ENCODE measurements at places on chromosomes 4 and X.
A peak's percentile ranks its signal among the peaks of the same experiment; 100 is the strongest.

GRCh38 chr4:40976343-40976742 lies 226.6 kb downstream of the NSUN7 start:
- peak; percentile 87 for ATAC-seq

- ATAC-seq: peak; percentile 86
Observed at GRCh38 chr4:38078590-38079421, 118.6 kb downstream of the PTTG2 start.

DNA sequence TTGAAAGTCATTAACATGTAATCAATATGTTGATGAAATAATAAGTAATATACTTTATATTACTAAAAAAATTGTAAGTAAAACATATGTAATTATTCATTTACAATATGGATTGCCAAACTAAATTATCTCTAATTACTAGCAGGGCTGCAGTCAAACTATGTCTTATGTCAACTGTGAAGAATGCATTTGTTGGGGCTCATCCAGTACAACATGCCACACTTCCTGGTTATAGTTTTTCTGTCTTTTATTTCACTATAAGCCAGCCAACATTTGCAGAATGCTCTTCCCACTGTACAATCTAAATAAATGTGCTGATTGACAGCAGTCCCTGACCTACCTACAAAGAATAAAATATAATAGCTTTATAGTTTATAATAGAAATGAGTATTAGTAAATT lies 975.4 kb upstream of the NDST4 start:
- ATAC-seq: no peak

GRCh38 chr4:1602655-1603412 lies 81.3 kb downstream of the FAM53A start:
- no peak for ATAC-seq

DNA sequence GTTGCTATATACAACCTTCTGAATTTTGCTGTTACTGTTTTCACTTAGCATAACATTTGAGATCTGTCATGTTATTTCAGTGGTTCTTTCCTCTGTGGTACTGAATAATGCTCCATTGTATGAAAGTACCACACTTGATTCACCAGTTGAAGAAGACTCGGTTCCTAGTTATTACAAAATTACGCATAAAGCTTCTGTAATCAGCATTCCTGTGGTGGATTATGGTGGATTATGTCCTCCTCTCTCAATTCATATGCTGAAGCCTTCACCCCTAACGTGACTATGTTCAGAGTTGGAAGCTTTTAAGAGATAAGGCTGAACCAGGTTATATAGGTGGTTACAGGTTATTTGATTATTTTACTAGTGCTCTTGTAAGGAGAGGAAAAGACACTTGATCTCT lies 2143.5 kb upstream of the AGA start:
- ATAC-seq: no peak

DNA sequence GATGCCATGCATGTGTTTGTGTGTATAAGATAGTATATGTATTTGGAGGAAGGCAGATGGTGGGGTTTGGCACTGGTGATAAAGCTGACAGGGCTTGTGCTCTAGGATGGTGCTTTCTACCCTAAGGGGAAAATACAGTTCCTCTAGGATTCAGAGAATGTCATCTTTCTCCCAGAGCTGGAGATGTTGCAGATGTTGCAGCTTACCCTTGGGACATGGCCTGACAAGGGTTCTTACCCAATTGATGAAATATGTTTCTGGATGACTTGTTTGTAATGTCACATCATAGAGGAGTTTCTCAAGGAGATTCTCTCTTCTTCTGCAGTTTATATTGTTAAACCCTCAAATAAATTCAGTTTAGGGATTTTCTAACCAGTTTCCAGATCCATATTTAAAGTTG lies 52.5 kb upstream of the PITX2 start:
- ATAC-seq: no peak

- ATAC-seq: no peak
Observed at GRCh38 chr4:121564840-121565375, 131.9 kb downstream of the ANXA5 start.

- peak; percentile 55 for ATAC-seq
Observed at GRCh38 chr4:122652379-122652778, 31.5 kb upstream of the IL21 start.

Measured in SK-N-SH treated with all-trans-retinoic acid at 6 μM for 48 hours (cell line).